GOT3 (cell line): ENCODE measurements at places on chromosomes 3 and 15.

DNA sequence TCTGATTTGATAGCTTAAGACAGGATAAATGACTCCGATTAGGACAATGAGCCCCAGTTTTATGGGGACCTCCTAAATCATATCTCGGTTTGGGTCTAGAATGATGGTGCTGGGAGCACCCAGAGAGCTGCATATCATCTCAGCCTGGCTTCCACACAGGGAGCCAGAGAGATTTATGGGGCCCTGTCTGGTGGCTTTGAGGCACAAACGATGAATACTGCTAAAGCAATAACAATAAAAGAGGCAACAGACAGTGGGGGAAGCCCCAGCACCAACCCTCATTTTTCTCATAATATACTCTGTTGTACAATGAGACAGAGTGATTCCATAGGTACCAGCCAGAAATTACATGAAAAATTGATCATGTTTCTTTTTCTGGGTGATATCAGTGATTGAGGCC, 889.0 kb upstream of the CFAP20DC start:
- no peak for DNase-seq

- no peak for DNase-seq
Measured at GRCh38 chr3:100189444-100189964, 71.3 kb upstream of the TBC1D23 start.

DNA sequence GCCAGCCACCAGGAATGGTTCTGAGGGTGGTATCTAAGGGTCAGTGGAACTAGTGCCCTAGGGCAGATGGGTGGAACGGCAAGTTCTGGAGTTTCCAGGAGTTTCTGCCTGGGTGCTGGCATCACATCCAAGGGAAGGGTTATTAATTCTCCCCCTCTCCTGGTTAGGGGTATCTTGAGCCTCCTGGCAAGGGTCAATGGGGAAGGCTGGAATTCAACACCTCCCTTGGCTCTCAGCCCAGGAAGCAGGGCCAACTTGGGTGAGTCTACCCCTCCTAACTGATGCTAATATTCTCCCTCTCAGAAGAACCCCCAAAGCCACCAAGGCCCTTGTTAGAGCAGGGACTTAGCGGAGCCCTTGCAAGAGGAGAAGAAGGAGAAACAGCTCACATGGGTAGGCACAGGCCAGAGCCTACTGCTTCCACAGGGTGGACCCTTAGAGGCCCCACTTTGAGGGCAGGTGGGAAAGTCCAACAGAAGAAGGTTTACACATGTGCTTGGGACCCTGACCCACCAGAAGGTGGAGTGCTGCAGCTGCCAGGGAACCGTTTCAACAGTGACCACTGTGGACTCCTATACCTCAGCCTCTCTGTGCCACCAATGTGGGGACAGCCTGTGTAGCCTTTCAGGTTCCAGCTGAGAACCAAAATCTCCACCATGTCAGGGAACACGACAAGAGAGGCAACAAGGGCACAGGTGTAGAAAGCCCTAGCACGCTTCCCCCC, 3.3 kb downstream of the TMEM115 start:
- no peak for DNase-seq

- no peak for DNase-seq
Measured at GRCh38 chr3:132196113-132196512, 121.1 kb upstream of the ACP3 start.

- DNase-seq: no peak
Measured at GRCh38 chr3:1214933-1215332, 122.1 kb downstream of the CNTN6 start.

DNA sequence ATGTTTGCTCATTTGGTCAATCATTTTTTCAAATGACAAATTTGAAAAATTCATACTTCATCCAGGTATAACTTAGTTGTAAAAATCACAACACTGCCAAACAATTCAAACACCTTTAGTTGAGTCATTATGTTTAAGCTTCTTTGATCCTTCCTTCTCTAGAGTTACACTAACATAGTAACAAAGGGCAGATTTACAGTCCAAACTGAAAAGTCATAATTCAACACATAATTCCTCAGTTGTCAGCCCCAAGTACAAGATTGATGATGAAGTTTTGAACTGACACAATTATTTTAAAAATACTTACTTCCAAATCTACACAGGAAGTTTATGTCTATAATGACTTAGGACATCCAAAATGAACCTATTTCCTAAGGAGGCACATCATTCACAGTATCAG, 264.1 kb downstream of the LSAMP start:
- no peak for DNase-seq

DNA sequence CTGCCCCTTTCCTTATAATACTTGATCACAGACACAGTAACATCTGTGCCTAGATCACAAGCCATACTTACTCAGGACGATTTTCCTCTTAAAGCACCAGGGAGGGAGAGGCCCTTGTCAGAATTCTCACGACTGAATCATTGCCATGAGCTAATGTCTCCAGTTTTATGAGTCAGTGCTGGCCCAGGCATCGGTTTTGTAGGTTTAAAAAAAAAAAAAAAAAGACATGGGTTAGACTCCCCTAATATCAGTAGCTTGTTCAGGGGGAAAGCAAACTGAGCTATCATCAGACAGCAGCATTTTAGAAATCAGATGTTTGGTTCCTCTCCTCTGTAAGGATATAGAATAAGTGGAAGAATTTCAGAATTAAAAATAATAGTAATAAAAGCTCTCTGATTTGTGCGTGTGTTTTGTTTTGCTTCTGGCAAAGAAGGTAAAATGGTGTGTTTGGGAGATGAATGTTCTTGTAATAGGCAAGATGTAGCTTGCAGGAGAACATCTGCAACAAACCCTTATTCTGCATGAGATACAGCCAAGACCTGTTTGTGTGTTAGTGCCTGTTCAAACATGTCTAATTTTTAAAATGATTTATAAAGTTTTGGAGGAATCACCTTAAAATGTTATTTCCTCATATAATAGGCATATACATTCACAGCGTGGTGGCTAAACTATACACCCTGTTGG, 193.6 kb downstream of the TP63 start:
- no peak for DNase-seq

GRCh38 chr3:6994081-6994668, 133.3 kb downstream of the GRM7 start:
- no peak for DNase-seq
